NCI-H1436 (cell line): ENCODE measurements at places on chromosomes 5 and 9.

GRCh38 chr9:123119566-123119965, 86.1 kb downstream of the GPR21 start:
- DNase-seq = no peak

DNA sequence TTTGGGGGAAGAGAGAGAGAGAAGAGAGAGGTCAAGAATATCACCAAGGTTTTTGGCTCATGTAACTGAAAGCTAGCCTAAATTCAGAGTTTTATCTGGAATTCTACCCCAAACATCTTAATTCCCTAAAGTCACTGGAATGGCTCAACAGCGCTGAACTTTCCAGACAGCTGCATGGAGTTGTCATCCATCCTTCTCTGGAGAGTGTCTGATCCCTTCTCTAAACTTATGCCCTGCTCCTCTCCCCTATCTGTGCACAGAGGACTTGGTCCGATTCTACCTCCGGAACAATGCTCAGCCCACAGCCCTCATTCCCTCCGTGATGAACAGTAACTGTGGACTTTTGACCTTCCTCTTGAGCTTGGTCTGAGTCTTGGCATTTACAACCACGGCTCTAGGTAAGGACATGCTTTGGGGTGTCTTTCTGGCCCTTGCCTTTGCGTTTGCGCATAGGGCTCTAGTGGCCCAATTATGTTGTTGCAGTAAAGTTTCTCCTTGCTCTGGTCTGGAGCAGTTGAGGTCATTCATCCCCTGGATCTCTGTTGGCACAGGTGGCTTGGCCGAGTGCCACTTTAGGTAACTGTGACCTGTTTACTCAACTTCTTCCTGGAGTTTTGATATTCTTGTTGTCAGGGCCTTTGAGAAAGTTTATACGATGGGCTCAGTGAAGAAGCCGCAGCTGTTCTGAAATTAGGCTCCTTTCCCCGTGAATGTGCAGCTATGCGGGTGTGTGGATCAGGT, 18.3 kb upstream of the CD180 start:
- no peak for DNase-seq

DNA sequence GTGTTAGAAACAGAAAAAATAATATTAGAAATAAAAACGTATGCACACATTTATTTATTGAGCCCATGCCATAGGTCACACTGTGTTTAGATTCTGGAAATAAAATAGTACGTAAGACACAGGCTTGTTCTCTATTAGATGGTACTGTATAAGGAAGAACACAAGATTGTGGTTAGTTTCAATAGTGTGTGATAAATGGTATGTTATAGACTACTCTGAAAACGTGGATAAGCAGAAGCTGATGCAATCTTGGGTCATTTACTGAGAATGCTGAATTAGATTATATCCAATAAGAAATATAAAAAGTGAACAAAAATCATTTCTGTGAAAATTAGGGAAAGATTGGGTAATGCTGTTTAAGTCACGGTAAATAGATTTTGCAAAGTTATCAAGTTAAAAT, 1456.4 kb upstream of the ACO1 start:
- DNase-seq = no peak

DNA sequence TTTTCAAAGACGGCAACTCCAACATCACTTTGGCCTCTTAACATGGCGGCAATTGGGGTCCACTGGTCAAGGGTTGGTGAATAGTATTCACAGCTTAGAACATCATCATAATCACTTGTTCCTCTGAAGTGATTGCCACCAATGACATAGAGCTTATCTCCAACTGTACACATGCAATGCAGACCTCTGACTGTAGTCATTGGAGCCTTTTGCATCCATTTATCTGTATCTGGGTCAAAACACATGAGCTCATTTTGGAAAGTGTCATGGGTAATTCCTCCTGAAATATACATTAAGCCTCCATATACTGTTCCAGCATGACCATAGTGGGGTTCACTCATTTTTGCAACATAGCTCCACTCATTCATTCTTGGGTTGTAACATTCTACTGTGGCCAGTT, 2.0 kb downstream of the KLHL9 start:
- DNase-seq = no peak

DNA sequence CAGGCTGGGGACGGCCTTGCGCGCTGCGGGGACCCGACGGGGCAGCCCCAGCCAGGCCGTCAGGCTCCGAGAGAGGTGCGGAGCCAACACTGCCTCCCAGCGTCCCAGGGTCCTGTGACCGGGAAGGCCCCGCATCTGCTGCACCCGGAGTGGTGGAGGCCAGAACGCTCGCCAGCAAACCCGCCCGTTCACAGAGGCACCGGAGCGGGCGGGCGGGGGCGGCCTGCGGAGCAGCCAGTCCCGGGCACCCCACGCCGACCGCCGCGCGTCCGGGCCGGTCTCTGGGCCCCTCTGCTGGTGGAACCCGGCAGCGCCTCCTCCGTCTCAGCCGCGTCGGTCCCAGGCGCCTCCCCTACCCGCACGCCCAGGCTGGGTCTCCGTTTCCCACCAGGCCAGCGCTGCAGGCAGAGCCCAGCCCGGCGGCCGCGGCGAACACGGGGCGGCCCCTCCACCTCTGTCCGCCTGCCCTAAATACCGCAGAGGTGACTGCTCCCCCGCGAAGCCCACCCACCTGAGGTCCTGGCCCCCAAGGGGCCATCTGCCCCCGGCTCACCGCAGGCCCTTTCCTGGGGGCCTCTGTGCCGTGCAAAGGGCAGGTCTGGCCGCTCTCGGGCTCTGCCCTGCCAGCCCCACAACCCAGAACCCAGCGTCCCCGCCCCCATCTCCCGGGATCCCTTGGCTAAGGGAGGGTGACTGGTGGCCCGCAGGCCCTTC, 15.9 kb downstream of the EXD3 start:
- DNase-seq = peak; percentile 20
